Activated CD8-positive, alpha-beta memory T cell treated with anti-CD3 and anti-CD28 coated beads, Interleukin-2, amount 50 U/mL, for 48 hours (primary cell): ENCODE measurements at places on chromosomes 16 and 17.
A peak's percentile ranks its signal among the peaks of the same experiment; 100 is the strongest.

DNA sequence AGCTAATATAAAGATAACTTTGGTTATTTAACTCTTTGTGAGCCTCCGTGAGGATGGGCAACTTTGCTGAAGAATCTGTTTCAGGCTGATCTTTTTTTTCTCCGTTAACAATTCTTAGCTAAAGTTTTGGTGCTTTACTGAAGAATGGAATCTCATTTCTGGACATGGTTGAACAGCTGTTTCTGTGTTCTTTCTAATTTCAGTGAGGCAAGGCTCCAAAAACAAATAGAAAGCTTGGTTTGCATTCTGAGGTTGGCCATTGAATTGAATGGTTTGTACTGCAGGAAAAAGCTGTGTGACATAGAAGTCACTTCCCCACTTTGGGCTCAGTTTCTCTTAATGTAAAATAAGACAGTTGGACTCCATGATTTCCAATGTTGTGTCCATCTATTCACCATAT is 22.3 kb upstream of the HLF start:
- no peak for DNase-seq

GRCh38 chr16:57977418-57978069 is 6.6 kb upstream of the CNGB1 start:
- DNase-seq: no peak

DNA sequence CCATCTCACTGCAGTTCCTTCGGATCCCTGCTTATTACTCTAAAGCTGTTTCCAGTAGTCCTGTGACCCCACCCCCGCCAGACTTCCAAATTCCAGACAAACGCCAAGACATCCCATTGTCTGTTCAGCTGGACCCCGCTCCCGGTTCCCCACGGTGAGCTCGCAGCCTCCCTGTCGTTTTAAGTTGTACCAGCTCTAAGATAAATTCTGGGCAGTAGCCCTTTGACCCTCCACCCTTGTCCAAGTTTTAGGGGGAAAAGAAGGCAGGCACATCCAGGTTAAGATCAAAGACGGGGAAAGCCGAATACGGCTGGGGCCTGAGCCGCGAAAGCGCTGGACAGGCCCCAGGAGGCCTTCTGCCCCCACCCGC is 589 bp downstream of the ARL6IP1 start:
- DNase-seq: no peak

GRCh38 chr17:61822326-61823285 is 40.7 kb downstream of the BRIP1 start:
- DNase-seq: no peak

DNA sequence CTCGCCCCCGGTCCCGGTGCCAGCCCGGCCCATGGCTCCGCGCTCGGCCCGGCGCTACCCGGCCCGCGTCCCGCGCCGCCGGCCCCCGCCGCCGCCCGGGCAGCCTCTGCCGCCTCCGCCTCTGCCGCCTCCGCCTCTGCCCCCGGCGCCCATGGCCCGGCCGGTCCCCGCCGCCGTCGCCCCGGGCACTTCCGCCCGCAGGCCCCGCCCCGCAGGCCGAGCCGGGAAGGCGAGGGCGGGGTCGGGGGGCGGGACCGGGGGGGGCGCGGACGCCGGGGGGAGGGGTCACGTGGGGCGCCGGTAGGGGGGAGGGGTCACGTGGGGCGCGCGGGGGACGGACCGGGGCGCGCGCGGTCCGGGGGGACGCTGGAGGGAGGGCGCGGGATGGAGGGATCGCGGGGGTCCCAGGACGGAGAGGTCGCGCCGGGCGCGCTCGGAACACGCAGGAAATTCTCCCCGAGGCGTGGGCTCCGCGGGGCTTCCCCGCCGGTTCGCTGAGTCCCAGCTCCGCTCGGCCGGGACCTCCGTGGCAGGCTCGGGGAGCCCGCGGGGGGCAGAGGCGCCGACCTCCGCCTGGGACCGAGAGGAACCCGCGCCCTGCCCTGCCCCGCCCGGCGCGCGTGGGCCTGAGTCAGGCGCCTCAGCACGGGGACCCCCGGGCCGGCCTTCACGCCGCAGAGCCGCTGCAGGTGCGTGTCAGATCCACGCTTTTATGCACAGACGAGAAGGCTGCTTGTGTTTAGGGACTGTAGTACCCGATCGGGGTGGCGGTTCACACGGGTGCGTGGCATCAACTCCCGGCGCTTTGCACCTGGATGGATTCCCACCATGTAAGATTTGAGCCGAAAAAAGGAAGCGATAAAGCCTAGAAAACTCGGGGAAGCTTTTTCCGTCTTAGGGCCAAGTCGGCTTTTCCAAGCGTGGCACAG is at the start of gene PGAP6:
Gene PGAP6 (minus strand): TSS at position 190 of the 929 bp plus-strand sequence. CDS start 157 bp downstream, at position 33.
- peak; percentile 83 for DNase-seq

DNA sequence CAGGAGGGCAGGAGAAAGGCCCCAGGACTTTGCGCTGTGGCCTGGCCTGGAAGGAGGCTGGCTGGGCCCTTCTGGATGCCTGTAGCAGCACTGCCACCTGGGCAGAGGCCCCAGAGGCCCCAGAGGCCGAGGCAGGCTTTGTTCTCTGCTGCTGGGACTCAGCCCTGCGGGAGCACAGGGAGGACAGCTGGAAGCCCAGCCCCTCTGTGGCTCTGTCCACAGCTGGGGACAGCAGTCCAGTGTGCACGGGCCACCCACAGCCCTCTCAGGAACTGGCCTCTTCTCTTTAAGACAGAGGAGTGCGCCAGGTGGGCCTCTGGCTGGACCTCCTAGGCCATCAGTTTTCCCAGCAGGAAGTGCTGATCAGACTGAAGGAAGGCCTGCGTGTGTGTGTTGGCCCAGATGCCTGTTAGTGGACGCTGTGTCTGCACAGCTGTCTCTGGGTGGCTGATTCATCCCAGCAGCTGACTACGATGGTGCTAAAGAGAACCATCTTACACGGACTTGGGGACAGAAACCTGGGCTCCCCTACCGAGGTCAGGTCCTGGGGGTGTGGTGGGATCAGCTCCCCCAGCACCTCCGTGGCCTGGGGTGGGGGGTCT is 26.9 kb upstream of the ZNF750 start:
- DNase-seq: no peak

- DNase-seq: no peak
Measured at GRCh38 chr17:73262676-73263642, 1.3 kb upstream of the CPSF4L start.

DNA sequence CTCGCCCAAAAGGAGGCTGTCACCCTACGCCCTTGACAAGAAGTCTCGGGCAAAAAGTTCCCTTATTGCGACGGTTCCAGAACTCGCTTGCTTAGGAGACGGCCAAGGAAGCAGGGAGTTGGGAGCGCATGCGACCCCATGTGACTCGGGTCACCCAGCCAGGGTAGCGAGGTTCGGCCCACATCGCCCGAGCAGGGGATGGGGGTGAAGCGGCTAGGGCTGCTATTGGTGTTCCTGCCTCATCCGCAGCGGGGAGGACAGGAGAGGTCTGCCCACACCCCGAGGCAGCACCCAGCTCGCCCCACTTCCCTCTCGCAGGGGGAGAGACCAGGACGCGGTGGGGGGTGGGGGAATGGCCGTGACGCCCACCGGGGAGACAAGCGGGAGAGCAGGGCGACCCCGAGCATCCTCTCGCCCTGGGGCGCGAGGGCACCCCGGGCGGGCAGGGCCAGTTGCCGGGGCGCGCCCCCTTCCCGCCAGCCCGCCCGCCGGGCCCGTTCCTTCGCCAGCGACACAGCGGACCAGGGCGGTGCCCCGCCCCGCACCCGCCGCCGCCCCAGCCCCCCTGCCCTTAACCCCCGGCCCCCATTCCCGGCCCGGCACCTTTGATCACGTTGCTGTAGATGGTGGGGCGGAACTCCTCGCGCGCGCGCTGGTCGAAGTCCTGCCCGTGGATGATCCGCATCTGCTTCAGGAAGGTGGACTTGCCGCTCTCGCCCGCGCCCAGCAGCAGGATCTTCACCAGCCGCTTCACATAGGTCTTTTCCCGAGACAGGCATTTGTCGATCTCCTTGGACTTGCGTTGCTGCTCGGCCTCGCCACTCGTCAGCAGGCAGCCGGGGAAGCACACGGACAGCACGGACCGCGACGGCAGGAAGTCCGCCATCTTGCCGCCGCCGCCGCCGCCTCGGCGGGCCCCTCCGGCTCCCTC is 567 bp downstream of the GNA13 start:
- peak; percentile 77 for DNase-seq
